ENCODE measurements at places on chromosomes 4 and X. TPM values are rescaled to one million over a fixed set of nuclear protein-coding genes. Genes with fewer than 3 reads are reported as not detected.

The LGI2 gene
- polyA plus RNA-seq: 2.4 TPM

The HSFX4 gene
- polyA plus RNA-seq: not detected

The CXCL10 gene
- polyA plus RNA-seq: 0.51 TPM

The FAM47A gene
- polyA plus RNA-seq: not detected

The ZNF141 gene
- polyA plus RNA-seq: 2.8 TPM

The NPY1R gene
- 9.2 TPM for polyA plus RNA-seq

The PASD1 gene
- not detected for polyA plus RNA-seq

The PHEX gene
- polyA plus RNA-seq: not detected

The GYG2 gene
- polyA plus RNA-seq: 13.6 TPM

The NSG1 gene
- polyA plus RNA-seq: 0.80 TPM

The CT45A5 gene
- polyA plus RNA-seq: not detected

The DDX53 gene
- polyA plus RNA-seq: not detected

The ERCC6L gene
- 0.03 TPM for polyA plus RNA-seq

The RNF128 gene
- 0.34 TPM for polyA plus RNA-seq

The SPANXA1 gene
- not detected for polyA plus RNA-seq

The CT45A3 gene
- polyA plus RNA-seq: not detected

The EDA gene
- 2.5 TPM for polyA plus RNA-seq

The ARX gene
- polyA plus RNA-seq: 0.48 TPM

The IL1RAPL2 gene
- not detected for polyA plus RNA-seq

The TGIF2LX gene
- not detected for polyA plus RNA-seq

The MAGEC3 gene
- not detected for polyA plus RNA-seq

The CFI gene
- 19.2 TPM for polyA plus RNA-seq

The SUPT20HL1 gene
- polyA plus RNA-seq: not detected

The BMP3 gene
- 0.01 TPM for polyA plus RNA-seq

The AKAP17A gene
- 30.3 TPM for polyA plus RNA-seq

Data from adipose tissue (tissue), 3 donors.